ENCODE measurements at places on chromosomes 12 and 14. TPM values are rescaled to one million over a fixed set of nuclear protein-coding genes. Genes with fewer than 3 reads are reported as not detected.

Gene SLC6A13
- total RNA-seq: not detected

Gene TXNDC16
- total RNA-seq: 1.9 TPM

- no peak for DNase-seq
- H3K27ac ChIP-seq: peak overlapping the region; percentile 94
- H3K27me3 ChIP-seq: peaks cover 2% of the 10 kb centered on the region
- H3K4me3 ChIP-seq: peak overlapping the region; percentile 93
Observed at GRCh38 chr12:56129206-56129941, 1.3 kb downstream of the ESYT1 start.

DNA sequence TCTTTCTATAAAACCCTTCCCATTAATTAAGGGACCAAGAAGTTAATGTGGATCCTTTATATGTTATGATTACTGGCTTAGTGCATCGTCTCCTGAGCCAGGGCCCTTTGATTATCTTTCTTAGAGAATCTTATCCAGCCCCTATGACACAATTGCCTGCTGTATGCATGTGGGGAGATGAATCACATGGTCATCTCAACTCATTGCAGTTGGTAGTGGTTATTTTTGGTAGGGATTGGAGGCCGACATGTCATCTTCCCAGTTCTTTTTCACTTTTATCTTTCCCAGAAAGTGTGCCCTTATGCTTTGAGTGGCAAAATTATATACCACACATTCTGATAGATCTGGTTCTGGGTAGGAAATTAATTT lies 26.0 kb downstream of the ZNF664 start:
- H3K36me3 ChIP-seq: peaks cover 17% of the 10 kb centered on the region
- no peak overlapping the region for H3K4me3 ChIP-seq
- DNase-seq: peak; percentile 22
- H3K4me1 ChIP-seq: peaks cover 47% of the 10 kb centered on the region
- peak overlapping the region; percentile 18 for H3K27ac ChIP-seq
- no peaks in the 10 kb centered on the region for H3K27me3 ChIP-seq

DNA sequence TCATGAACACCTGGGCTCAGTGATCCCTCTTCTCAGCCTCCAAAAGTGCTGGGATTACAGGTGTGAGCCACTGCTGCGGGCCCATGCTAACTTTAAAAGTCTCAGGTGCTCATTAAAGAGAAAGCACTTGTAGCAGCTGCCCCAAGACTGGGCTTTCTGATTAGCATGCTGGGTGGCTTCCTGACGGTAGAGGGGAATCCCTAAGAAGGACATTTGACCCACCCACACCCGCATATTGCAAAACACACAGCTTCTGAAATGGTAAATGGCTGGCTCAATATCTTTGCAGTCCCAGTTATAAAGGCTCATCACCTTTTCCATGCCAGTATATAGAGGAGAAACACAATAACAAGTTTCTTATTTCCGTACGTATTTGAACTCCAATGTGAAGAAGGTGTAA lies 19.3 kb upstream of the BICD1 start:
- H3K27ac ChIP-seq: no peak overlapping the region
- no peak for DNase-seq
- H3K27me3 ChIP-seq: peaks cover 1% of the 10 kb centered on the region
- peaks cover 36% of the 10 kb centered on the region for H3K4me1 ChIP-seq
- H3K4me3 ChIP-seq: no peak overlapping the region
- H3K36me3 ChIP-seq: no peaks in the 10 kb centered on the region

DNA sequence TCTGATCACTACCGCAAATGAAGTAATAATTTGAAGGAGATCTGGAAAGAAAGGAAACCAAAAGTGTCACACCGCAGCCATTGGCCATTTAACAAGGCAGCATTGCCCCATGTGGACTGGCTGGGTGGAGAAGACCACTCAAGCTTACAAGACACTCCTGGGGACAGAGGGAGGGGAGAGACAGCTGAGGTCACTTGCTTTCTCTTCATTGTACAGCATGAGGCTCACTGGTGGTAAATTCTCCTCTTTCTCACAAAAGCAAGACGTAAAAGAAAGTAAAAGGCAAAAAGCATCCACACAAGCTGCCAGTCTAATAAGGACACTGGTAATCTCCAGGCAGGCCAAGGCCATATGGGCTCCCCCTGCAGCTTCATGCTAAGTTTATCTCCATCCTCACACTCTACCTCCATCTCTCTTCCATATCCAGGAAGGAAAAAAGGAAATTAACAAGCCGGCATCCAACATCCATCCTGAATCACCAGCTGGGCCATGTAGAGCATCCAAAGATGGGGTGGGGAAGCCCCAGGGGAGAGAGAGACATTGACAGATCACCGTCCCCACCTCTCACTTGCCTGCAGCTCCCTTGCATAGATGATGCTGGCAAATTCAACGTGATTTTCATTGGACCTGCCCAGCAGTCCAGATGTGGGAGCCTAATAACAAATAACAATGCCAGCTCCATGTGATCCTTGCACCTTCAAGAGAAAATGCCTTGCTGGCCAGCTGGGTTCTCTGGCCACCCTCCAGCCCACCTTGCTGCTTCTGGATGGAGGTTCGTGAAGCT lies 100.6 kb downstream of the DPF3 start:
- H3K27me3 ChIP-seq: peaks cover 2% of the 10 kb centered on the region
- no peak overlapping the region for H3K4me3 ChIP-seq
- H3K4me1 ChIP-seq: peaks cover 14% of the 10 kb centered on the region
- DNase-seq: no peak
- no peak overlapping the region for H3K27ac ChIP-seq
- H3K36me3 ChIP-seq: no peaks in the 10 kb centered on the region

All from HFFc6 (cell line).